Activated naive CD8-positive, alpha-beta T cell treated with anti-CD3 and anti-CD28 coated beads, Interleukin-2, amount 10 ng/mL, durations not matched to agents 7 days and 5 days (primary cell): ENCODE measurements at places on chromosomes 1 and 21. TPM values are rescaled to one million over a fixed set of nuclear protein-coding genes. Genes with fewer than 3 reads are reported as not detected.
A peak's percentile ranks its signal among the peaks of the same experiment; 100 is the strongest.

GRCh38 chr21:45309069-45309986, 21.6 kb upstream of the POFUT2 start:
- peaks cover 12% of the 10 kb centered on the region for H3K27me3 ChIP-seq
- H3K4me1 ChIP-seq, result peaks cover 1% of the 10 kb centered on the region
- peak; percentile 58 for DNase-seq
- H3K4me3 ChIP-seq, result no peak overlapping the region
- H3K27ac ChIP-seq, result no peak overlapping the region
- no peaks in the 10 kb centered on the region for H3K36me3 ChIP-seq

DNA sequence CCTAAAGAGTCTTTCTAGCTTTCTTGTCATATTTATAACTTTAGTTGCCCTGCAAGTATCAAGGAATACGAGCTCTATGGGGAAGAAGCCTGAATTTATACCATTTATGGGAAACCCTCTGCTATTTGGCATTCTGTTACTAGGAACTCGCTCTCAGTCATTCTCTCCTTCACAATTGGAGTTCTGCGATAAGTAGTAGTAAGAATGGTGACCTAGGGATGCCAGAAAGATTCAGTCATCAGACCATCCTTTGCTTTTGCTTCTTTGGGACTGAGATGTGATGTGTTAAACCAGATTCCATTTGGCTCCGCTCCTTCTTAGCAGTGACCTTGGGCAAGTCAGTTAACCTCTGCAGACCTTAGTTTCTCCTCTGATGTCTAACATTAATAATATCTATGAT, 256.5 kb downstream of the FGGY start:
- H3K4me1 ChIP-seq, result no peaks in the 10 kb centered on the region
- H3K36me3 ChIP-seq, result peaks cover 19% of the 10 kb centered on the region
- H3K27ac ChIP-seq, result no peak overlapping the region
- no peak overlapping the region for H3K4me3 ChIP-seq
- no peaks in the 10 kb centered on the region for H3K27me3 ChIP-seq

DNA sequence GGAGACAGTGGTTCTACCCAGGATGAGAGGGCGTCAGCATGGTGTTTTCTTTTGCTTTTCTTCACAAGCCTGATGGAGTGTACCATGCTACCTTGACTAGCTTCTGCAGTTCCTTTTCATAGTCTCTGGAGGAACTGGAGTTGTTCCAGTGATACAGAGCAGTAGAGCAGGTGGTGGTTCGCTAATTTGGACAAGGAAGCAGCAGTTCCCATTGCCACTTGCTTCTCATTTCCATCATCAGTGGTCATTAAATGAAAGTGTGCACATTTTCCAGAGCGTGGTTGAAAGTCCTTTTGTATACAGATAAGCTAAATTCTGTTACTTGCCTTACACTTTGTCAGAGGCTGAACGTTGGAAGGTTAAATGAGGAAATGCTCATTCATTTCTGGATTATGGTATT, 182.3 kb downstream of the C1orf21 start:
- H3K27ac ChIP-seq, result no peak overlapping the region
- no peaks in the 10 kb centered on the region for H3K36me3 ChIP-seq
- H3K4me3 ChIP-seq, result no peak overlapping the region
- H3K27me3 ChIP-seq, result peaks cover 6% of the 10 kb centered on the region
- H3K4me1 ChIP-seq, result no peaks in the 10 kb centered on the region

- H3K4me3 ChIP-seq, result no peak overlapping the region
- H3K4me1 ChIP-seq, result no peaks in the 10 kb centered on the region
- no peak for DNase-seq
Observed at GRCh38 chr21:42025376-42026081, 15.4 kb upstream of the ZBTB21 start.

DNA sequence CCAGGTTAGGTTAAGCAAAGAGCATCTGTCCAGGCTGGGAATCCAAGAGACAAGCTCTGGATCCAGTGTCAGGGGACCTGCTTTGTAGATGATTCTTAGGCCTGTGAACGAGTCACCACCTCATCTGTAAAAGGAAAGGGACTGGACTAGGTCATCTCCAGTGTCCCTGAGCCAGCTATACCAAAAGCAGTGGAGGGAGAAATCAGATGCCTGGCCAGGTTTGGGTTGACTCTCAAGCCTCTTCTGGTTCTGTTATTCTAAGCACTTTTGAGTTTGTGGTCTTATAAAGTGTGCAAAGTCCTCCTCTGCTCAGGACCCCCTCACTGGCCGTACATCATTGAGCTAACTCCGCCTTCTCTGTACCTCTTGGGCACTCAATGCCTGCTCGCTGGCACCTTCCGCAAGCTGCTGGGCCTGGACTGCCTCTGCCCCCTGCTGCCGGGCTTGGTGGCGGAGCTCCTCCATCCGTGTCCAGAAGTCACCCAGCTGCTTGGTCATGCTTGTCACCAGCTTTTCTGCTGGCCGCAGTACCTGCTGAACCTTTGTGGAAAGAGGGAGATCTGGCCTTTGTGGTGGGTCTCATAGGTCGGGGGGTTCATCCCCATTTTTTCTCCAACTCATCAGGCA, 33.6 kb downstream of the CAMK1G start:
- no peak overlapping the region for H3K4me3 ChIP-seq
- H3K36me3 ChIP-seq, result no peaks in the 10 kb centered on the region
- peaks cover 6% of the 10 kb centered on the region for H3K4me1 ChIP-seq

GRCh38 chr1:103199001-103199400, 90.7 kb upstream of the COL11A1 start:
- H3K27ac ChIP-seq, result no peak overlapping the region
- H3K27me3 ChIP-seq, result no peaks in the 10 kb centered on the region
- H3K4me1 ChIP-seq, result no peaks in the 10 kb centered on the region
- no peak overlapping the region for H3K4me3 ChIP-seq

FGR gene
- total RNA-seq, result 6.0 TPM

WNT2B gene
- 0.22 TPM for total RNA-seq

CD46 gene
- 146 TPM for total RNA-seq

SPRTN gene
- 19.0 TPM for total RNA-seq

SLC16A4 gene
- total RNA-seq, result 0.23 TPM
